ENCODE measurements at places on chromosomes 6 and 20. TPM values are rescaled to one million over a fixed set of nuclear protein-coding genes. Genes with fewer than 3 reads are reported as not detected.

DNA sequence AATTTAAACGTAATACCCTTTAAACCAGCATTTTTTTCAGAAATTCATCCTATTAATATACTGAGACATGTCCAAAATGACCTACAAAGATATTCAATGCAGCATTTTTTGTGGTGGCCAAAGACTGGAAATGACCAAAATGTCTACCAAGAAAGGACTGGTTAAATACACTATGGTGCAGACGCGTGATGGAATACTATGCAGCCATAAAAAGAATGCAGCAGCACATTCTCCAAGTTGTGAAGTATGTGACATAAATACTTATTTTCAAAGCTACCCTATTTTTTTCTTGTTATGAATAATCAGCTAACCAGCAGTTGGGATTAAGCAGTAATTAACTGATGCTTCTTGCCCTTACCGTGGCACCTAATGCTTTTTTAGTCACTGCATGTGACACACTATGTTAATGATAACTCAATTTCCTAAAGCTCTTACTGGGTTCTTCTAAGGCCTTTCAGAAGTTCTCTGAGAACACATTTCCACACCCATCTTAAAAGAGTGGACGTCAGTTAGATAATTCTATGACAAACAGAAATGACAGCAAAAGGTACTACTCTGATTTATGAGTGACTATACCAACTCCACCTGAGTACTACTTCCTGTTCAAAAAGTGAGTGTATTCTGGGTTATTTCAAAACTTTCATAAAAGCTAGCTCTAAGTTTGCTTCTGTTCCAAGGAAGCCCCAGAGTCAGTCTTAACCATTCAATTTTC is 24.9 kb downstream of the TTI1 start:
- DNase-seq: no peak

- DNase-seq: no peak
Measured at GRCh38 chr6:43861212-43861894, 91.3 kb downstream of the VEGFA start.

DNA sequence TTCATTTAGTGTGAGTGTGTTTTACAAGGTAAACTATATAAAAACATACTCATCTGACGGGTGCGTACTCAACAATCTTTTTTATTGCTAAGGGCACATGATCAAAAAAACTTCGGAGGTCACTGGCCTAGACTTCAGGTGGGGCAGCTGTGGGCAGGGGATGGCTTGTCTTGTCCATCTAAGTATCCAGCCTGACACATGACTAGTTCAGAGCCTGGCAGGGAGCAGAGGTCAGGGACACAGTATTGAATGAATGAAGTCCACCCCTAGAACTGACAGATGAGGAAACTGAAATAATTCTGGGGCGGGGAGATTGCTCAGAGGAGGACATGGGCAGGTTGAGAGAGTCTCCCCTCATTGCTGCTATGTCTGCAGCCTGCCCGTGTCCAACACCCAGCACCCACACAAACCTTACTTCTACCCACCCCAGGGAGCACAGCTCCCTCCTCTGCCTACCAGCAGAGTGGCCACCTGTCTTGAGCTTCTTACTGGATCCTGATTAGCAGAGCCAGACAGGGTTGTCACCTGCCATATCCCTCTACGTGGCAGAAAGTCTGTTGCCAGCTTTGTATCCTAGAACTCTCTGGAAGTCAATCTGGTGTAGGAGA is 48.9 kb downstream of the MRPL14 start:
- no peak for DNase-seq

BMP5 gene
- not detected for total RNA-seq

- peak; percentile 28 for DNase-seq
Measured at GRCh38 chr6:135145063-135145800, 35.9 kb upstream of the MYB start.

LY6G6C gene
- 0.38 TPM for total RNA-seq

STMND1 gene
- not detected for total RNA-seq
